GM12891 (cell line): ENCODE measurements at places on chromosomes 13 and 19.

- DNase-seq = no peak
Measured at GRCh38 chr13:53004573-53004972, 24.0 kb upstream of the OLFM4 start.

DNA sequence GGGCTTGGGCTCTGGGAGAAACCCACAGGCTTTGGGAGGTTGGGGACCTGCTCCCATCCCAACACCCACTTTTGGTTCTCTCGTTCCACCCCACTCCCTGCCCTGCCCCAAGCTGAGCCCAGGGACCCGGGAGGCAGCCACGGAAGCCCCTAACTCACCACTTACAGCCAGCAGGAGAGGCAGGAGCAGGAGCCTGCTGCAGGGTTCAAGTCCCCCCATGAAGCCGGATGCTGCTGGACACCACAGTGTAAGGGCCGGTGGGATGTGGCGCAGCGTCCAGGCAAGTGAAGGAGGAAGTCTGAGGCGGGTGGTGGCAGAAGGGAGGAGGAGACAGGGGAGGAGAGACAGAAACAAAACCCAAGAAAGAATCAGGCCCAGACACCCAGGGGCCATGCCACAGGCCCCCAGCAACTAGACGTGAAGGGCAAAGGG is at the start of gene TYROBP:
Gene TYROBP, minus strand, starts transcription at position 286 of the 432 bp plus-strand sequence. Its CDS starts 67 bp downstream, at position 219.
- no peak for DNase-seq

- DNase-seq = no peak
Measured at GRCh38 chr13:45860240-45860639, 8.7 kb upstream of the SIAH3 start.

GRCh38 chr19:28686756-28687155 is 526.2 kb downstream of the UQCRFS1 start:
- no peak for DNase-seq

GRCh38 chr13:50141375-50141975 is 126.2 kb downstream of the KCNRG start:
- no peak for DNase-seq

DNA sequence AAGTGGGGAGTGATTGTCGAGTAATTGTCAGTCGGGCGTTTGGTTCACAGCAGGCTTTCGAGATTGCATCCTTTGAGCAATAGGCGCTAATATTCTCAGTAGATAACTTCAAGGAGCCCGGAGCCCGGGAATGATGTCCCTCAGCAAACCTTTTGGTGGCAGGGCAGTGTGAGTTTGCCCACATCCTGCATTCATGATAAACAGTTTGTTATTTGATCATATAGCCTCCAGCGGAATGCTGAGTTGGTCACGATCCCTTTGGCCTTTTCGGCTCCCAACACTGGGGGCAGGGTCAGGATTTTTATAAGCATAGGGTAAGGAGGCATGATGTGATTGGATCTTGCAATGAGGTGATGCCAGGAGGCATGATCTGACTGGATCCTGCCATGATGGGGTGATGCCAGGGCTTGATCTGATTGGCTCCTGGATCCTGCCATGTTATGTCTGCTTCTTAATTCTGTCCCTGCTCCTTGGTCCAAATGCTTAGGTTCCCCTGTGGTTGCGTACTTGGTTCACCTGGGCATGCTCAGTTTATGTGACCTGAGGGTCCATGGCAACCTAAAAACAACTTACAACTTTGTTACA is 38.2 kb upstream of the IGSF23 start:
- no peak for DNase-seq
